ENCODE measurements at places on chromosomes 6 and 20.

DNA sequence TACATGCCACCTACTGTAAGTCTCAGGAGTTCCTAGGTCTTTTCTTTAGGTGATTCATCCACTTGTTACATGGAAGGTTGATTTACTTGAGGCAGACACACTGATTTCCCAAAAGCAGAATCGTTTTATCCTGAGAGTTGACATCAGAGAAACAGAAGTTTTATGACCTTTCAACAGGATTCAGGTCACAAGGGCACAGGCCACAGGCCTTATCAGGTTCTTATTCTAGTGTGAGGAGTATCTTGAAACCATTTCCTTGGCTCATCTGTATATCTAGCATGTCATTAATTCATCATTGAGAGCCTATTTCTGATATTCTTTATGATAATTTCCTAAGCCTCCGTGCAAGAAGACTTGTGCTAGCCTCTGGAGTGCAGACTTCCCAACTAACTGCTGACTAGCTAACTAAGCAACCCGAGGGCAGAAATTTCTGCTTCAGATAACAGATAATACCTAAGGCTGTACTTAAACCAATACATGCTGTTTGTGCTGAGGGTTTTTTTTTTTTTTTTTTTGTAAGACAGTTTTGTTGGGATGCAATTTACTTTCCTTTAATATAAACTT is 44.9 kb upstream of the RFPL4B start:
- no peak for DNase-seq

- DNase-seq = no peak
These were observed 76.7 kb downstream of the CEP162 start for GRCh38 chr6:84150705-84151104.

- DNase-seq = peak; percentile 96
These were observed 68.5 kb downstream of the PLEKHG1 start for GRCh38 chr6:150667977-150668716.

- no peak for DNase-seq
These were observed 83.2 kb upstream of the TAB2 start for GRCh38 chr6:149234051-149234962.

Measured in tibial nerve (tissue), 4 donors.